ENCODE measurements at places on chromosomes 2 and 18.

- DNase-seq: peak; percentile 4
These were observed 45.0 kb downstream of the KCTD1 start for GRCh38 chr18:26503382-26503781.

GRCh38 chr2:155099784-155100183 lies 401.3 kb downstream of the KCNJ3 start:
- DNase-seq: no peak

DNA sequence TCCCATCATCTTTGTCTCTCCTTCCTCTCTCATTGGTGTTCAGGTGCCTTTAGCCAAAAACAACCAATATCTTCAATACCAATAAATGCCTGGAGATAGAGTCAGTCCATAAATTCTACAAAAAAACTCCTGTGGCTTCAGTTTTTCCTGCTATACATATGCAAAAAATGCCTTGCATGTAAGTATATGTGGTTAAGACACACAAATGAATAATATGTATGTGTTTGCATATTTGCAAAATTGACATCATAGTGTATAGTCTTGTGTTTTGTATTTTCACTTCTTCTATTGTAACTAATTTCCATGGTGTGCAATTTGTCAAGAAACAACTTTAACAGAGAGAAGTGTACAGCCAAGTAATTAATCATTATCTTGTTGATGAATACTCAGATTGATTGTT lies 115.5 kb downstream of the NYAP2 start:
- no peak for DNase-seq

DNA sequence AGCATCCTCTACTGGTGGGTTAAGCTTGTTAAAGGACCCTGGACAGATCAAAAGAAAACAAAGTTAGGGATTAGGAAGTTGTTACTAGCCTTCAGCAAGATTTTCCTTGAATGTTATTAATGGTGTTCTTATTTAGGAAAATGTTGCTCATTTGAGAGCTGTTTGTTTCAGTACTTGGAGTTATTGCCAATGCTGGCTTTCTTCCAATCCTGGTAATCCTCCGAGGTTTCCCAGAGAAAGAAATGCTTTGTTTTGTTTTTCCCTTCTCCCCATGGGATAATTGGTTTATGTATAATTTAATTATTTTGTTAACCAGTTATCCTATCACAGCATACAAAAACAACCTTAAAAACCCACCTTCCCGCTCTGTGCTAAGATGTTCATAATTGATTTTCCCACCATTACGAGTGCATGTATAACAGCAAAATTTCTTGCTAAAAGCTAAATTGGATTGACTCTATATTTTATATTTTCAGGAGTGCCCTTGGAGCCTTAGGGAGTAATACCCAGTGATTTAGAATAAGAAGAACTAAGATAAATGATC lies 79.8 kb downstream of the MGAT5 start:
- DNase-seq: no peak
